Type B pancreatic cell (in vitro differentiated cells): ENCODE measurements at places on chromosomes 2 and 18. TPM values are rescaled to one million over a fixed set of nuclear protein-coding genes. Genes with fewer than 3 reads are reported as not detected.

- no peak for DNase-seq
- no peak overlapping the region for H3K4me3 ChIP-seq
- no peak overlapping the region for H3K27ac ChIP-seq
- no peaks in the 10 kb centered on the region for H3K36me3 ChIP-seq
- H3K4me1 ChIP-seq, result no peaks in the 10 kb centered on the region
- no peaks in the 10 kb centered on the region for H3K27me3 ChIP-seq
Observed at GRCh38 chr18:9049495-9049809, 53.0 kb upstream of the NDUFV2 start.

- H3K36me3 ChIP-seq, result no peaks in the 10 kb centered on the region
- DNase-seq, result no peak
- peaks cover 20% of the 10 kb centered on the region for H3K4me1 ChIP-seq
Observed at GRCh38 chr2:239716009-239716408, 309.1 kb downstream of the NDUFA10 start.

The CCT4 gene
- total RNA-seq, result 146 and 204 TPM in 2 replicates

GRCh38 chr2:84373391-84373790, 85.7 kb downstream of the SUCLG1 start:
- H3K27ac ChIP-seq, result no peak overlapping the region
- no peak for DNase-seq
- no peak overlapping the region for H3K4me3 ChIP-seq
- no peaks in the 10 kb centered on the region for H3K36me3 ChIP-seq
- H3K4me1 ChIP-seq, result no peaks in the 10 kb centered on the region

- no peak overlapping the region for H3K4me3 ChIP-seq
- no peak overlapping the region for H3K27ac ChIP-seq
- H3K4me1 ChIP-seq, result peaks cover 10% of the 10 kb centered on the region
- peaks cover 23% of the 10 kb centered on the region for H3K36me3 ChIP-seq
- H3K27me3 ChIP-seq, result no peaks in the 10 kb centered on the region
- no peak for DNase-seq
Observed at GRCh38 chr18:61845197-61845596, 47.6 kb downstream of the RNF152 start.

GRCh38 chr2:237405006-237405559, 8.9 kb downstream of the COL6A3 start:
- H3K36me3 ChIP-seq, result no peaks in the 10 kb centered on the region
- no peak for DNase-seq
- H3K4me3 ChIP-seq, result no peak overlapping the region
- H3K27ac ChIP-seq, result no peak overlapping the region
- H3K4me1 ChIP-seq, result peaks cover 37% of the 10 kb centered on the region

The SPHKAP gene
- 0.51 TPM in 1 of 2 replicates, not detected in the other for total RNA-seq

DNA sequence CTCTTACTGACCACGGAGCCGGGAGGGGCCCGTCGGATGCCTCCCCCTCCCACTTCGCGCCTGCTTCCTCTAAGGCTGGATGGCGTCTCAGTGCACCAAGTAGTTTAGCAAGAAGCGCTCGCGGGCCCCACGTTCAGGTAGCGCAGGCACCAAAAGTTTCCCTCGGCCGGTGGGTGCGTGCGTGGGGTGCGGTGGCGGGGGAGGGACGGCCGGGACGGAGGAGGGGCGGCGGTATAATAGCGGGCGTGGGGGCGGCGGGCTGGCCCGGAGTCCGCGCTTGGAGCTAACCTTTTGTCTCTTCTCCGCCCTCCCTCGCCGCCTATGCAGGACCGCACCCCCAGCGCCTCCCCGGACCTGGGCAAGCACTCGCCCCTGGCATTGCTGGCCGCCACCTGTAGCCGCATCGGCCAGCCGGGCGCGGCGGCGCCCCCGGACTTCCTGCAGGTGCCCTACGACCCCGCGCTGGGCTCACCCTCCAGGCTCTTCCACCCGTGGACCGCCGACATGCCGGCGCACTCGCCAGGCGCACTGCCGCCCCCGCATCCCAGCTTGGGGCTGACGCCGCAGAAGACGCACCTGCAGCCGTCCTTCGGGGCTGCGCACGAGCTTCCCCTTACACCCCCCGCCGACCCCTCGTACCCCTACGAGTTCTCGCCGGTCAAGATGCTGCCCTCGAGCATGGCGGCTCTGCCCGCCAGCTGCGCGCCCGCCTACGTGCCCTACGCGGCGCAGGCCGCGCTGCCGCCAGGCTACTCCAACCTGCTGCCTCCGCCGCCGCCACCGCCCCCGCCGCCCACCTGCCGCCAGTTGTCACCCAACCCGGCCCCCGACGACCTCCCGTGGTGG, 1.0 kb downstream of the SP5 start:
- peaks cover 77% of the 10 kb centered on the region for H3K27me3 ChIP-seq
- H3K4me1 ChIP-seq, result peaks cover 16% of the 10 kb centered on the region
- H3K36me3 ChIP-seq, result no peaks in the 10 kb centered on the region
- DNase-seq, result no peak
- H3K27ac ChIP-seq, result no peak overlapping the region
- H3K4me3 ChIP-seq, result peak overlapping the region; percentile 85

GRCh38 chr2:203897544-203897943, 30.0 kb downstream of the CTLA4 start:
- no peaks in the 10 kb centered on the region for H3K27me3 ChIP-seq
- no peaks in the 10 kb centered on the region for H3K36me3 ChIP-seq
- H3K4me3 ChIP-seq, result no peak overlapping the region
- no peak for DNase-seq

DNA sequence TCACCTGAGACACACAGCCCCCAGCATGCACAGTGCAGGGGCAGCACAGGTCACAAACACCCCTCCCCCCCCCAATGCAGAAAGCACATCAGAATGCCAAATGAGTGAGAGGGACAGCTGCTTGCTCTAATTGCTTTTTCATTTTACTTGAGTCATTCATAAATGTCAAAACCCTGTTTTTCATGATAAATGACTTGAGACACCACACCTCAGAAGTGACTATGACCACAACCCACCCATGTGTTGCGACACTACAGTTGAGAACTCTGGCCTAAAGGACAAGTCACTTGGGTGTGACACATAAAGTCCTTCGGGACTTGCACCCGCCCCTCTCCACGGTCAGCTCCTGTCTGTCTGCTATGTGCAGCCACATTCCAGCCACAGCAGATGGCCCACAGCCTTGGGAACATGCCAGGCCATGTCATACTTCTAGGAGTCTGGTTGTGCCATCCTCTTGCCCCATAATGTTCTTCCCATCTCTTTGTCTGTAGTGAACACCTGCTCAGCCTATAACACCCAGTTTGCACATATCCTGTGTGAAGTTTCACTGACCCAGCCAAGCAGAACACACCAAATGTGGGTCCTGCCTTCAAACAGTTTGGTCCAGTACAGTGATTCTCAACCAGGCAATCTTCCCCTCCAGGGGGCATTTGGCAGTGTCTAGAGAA, 30.2 kb upstream of the RIOK3 start:
- peak overlapping the region; percentile 33 for H3K4me3 ChIP-seq
- peaks cover 9% of the 10 kb centered on the region for H3K4me1 ChIP-seq
- DNase-seq, result no peak
- H3K27ac ChIP-seq, result peak overlapping the region; percentile 91
- peaks cover 9% of the 10 kb centered on the region for H3K36me3 ChIP-seq

The POU3F3 gene
- total RNA-seq, result 0.14 and 2.1 TPM in 2 replicates

The AP1S3 gene
- 7.8 and 16.1 TPM in 2 replicates for total RNA-seq

The CHST9 gene
- 8.0 and 9.9 TPM in 2 replicates for total RNA-seq

GRCh38 chr18:27996801-27997272, 180.1 kb downstream of the CDH2 start:
- no peak for DNase-seq
- no peak overlapping the region for H3K27ac ChIP-seq
- H3K36me3 ChIP-seq, result peaks cover 25% of the 10 kb centered on the region
- H3K27me3 ChIP-seq, result no peaks in the 10 kb centered on the region

The CERS6 gene
- total RNA-seq, result 36.9 and 43.0 TPM in 2 replicates

- peaks cover 46% of the 10 kb centered on the region for H3K4me1 ChIP-seq
- H3K27me3 ChIP-seq, result no peaks in the 10 kb centered on the region
- peak overlapping the region; percentile 2 for H3K4me3 ChIP-seq
- no peak for DNase-seq
- H3K27ac ChIP-seq, result peak overlapping the region; percentile 88
- H3K36me3 ChIP-seq, result peaks cover 3% of the 10 kb centered on the region
Observed at GRCh38 chr2:73089270-73090030, 17.9 kb upstream of the SFXN5 start.

- peaks cover 53% of the 10 kb centered on the region for H3K4me1 ChIP-seq
- no peak overlapping the region for H3K27ac ChIP-seq
- no peaks in the 10 kb centered on the region for H3K27me3 ChIP-seq
- DNase-seq, result no peak
- H3K4me3 ChIP-seq, result no peak overlapping the region
Observed at GRCh38 chr2:98458207-98458606, 13.5 kb downstream of the INPP4A start.

The SP5 gene
- 1.1 and 4.4 TPM in 2 replicates for total RNA-seq

DNA sequence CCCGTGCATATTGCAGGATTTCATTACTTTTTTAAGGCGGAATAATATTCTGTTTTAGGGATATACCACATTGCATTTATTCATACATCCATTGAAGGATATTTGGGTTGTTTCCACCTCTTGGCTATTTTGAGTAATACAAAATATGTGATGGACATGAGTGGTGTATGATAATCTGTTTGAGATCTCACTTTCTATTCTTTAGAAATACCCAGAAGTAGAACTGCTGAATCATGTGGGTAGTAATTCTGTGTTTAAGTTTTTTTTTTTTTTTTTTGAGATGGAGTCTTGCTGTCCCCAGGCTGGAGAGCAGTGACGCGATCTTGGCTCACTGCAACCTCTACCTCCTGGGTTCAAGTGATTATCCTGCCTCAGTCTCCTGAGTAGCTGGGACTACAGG, 201.4 kb downstream of the NYAP2 start:
- H3K27me3 ChIP-seq, result no peaks in the 10 kb centered on the region
- H3K4me1 ChIP-seq, result no peaks in the 10 kb centered on the region
- no peak overlapping the region for H3K27ac ChIP-seq
- DNase-seq, result no peak

- peak; percentile 70 for DNase-seq
- peak overlapping the region; percentile 73 for H3K4me3 ChIP-seq
- peaks cover 73% of the 10 kb centered on the region for H3K27me3 ChIP-seq
- H3K4me1 ChIP-seq, result peaks cover 5% of the 10 kb centered on the region
Observed at GRCh38 chr2:72920318-72921087, 3.2 kb downstream of the EMX1 start.

The SERPINE2 gene
- 23.0 and 37.4 TPM in 2 replicates for total RNA-seq

The NDC80 gene
- 9.1 and 34.3 TPM in 2 replicates for total RNA-seq

The SLC8A1 gene
- total RNA-seq, result 21.7 and 42.1 TPM in 2 replicates

DNA sequence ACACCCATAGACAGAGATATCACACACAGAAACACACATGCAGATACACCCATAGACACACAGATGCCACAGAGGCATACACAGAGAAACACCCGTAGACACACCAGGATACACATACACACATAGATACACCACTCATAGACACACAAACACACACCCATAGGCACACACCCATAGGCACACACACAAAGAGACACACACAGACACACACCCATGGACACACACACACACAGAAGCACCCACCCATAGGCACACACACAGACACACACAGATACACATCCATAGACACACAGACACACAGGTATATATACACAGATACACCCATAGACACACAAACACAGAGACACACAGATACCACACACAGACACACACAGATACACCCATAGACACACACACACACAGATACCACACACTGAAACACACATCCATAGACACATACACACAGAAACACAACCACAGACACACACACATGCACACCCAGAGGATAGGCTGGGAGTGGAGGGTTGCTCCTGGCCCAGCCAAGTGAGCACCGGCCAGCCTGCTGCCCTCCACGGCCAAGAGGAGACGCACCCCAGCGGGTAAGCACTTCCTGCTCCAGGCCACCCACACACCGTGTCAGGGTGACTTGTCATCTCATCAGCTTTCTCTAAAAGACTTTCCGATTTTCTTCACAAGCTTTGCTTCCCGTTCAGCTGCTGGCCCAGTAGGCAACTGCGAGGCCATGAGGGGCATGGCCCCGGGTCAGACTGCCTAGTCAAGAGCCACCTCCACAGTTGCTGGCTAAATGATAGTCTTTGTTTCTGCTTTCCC, 14.1 kb upstream of the CNNM3 start:
- no peak for DNase-seq
- H3K27ac ChIP-seq, result no peak overlapping the region
- no peaks in the 10 kb centered on the region for H3K27me3 ChIP-seq
- no peaks in the 10 kb centered on the region for H3K4me1 ChIP-seq

The C18orf54 gene
- total RNA-seq, result 3.8 and 18.4 TPM in 2 replicates

The IMPA2 gene
- total RNA-seq, result 53.6 and 56.3 TPM in 2 replicates

DNA sequence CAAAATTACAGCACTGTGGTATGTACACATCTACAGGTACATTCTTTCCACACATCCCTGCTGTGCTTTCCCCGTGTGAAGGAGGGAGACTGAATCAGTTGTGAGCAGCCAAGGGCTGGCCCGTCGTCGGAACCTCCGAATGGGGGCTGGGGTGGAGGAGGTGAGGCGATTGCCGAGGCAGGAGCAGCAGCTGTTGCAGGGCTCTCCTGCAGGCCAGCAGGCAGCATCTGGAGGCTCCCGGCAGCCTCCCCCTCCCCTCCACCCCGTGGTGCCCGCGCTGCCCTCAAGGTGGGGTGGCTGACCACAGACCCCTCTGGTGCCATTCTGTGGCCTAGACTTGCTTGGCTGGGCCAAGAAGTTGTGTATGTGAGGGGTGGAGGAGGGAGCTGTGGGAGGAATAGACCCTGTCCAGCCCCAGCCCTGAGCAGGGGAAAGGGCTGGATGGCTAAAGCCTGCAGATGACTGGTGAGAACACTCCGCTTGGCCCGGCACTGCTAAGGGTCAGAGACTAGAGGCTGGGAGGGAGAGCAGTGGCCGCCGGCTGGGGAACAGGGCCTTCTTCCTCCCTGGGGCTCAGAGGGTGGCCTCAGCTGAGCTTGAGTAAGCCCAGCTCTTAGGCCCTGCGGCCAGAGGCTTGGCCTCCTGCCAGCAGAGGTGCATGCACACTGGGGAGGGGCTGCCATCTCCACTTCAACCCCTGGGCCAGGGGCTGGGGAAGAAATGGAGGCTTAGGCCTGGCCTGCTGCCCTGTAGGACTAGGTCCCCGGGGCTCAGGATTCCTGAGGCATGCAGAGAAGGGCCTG, 7.6 kb downstream of the STAMBP start:
- no peak overlapping the region for H3K4me3 ChIP-seq
- H3K36me3 ChIP-seq, result peaks cover 20% of the 10 kb centered on the region
- H3K27ac ChIP-seq, result no peak overlapping the region

The PTGR3 gene
- total RNA-seq, result 25.4 and 86.7 TPM in 2 replicates

DNA sequence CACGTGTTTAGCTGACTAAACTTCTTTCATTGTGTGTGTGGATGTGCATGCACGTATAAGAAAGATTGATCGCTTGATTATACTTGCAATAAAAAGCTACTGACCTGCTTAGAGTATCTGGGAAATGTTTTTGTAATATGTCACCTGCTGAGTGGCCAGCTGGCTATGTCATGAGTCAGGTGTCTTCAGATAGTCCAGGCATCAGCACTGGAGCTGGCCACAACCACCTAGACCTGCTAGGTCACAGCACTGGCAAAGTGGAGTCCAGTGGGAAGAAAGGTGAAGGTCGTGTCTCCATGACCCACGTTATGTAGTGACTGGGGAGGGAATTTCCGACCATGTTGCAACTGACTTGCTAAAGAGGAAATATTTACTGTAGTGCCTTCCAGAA, 147.0 kb downstream of the ESCO1 start:
- H3K4me1 ChIP-seq, result peaks cover 31% of the 10 kb centered on the region
- H3K36me3 ChIP-seq, result peaks cover 4% of the 10 kb centered on the region
- no peak overlapping the region for H3K4me3 ChIP-seq
- H3K27ac ChIP-seq, result no peak overlapping the region
- no peaks in the 10 kb centered on the region for H3K27me3 ChIP-seq
- no peak for DNase-seq

GRCh38 chr2:216103213-216103612, 5.9 kb upstream of the XRCC5 start:
- no peak for DNase-seq
- H3K27me3 ChIP-seq, result no peaks in the 10 kb centered on the region
- no peak overlapping the region for H3K4me3 ChIP-seq
- H3K4me1 ChIP-seq, result peaks cover 9% of the 10 kb centered on the region
- no peaks in the 10 kb centered on the region for H3K36me3 ChIP-seq
- no peak overlapping the region for H3K27ac ChIP-seq

The IL36G gene
- total RNA-seq, result not detected in 2 replicates

The CYS1 gene
- total RNA-seq, result 0.79 and 0.94 TPM in 2 replicates
